ENCODE measurements at places on chromosomes 12 and 14.

GRCh38 chr14:80047761-80048160 lies 163.5 kb downstream of the DIO2 start:
- DNase-seq: no peak

DNA sequence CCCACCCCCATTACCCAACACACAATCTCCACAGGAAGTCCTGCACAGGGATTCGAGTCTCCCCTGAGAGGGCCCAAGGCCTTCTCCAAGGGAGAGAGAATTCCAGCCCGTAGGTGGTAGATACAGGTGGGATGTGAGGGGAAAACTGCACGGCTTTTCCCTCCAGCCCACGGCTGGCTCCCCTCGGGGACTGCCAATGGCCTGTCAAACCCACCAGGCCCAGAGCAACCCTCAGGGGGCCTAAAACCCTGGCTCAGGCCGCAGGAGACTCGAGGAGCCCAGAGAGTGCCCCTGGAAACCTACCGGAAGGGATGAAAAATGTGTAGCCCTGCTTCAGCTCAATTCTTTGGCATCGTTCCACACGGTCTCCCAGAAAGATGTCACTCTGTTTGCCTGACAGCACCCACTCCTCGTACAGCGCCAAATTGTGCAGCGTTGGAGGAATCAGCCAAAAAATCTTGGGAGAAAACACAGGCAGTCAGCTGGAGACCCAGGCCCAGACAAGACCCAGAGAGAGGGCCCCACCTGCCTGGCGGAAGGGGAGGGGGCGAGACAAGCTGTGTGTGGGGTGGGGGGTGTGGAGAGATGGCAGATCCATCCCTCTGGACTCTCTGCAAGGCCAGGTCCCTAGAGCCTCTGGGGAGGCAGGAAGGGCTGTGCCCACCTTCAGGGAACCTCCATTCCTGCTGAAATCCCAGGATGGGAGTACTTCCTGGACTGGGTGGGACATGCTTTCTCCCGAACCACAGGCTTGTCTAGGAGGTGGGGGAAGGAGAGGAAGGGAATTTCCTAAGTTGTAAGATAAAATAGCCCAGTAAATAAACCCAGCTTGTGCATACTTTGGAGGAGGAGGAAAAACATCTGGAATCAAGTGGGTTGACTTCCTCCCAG lies 48.1 kb downstream of the KDM2B start:
- DNase-seq: no peak

DNA sequence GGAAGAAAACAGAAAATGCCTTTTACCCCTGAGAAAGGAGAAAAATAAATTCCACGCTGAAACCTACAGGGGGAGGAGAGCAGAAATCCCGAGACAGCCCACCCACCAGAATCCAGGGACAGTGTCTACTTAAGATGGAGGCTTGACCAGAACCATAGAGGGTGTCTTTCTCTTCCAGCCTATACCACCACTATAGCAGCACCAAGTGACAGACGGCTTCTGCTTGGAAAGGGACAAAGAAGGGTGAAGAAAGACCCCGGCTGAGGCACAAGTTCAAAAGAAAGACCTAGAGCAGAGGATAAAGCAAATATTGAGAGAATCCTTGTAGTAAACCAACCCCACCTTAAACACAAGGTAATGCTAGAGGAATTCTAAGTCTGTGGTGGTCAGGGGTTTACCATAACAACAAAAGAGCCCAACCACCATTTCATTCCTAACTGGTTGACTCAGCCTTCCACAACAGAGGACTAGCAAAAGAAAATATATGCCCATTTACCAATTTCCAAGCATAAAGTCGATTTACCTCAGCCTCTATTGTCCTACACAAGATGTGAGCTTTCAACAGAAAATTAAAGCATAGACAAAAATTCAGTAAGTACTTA lies 105.3 kb upstream of the FOXG1 start:
- no peak for DNase-seq

- no peak for DNase-seq
Measured at GRCh38 chr12:22709292-22709691, 84.3 kb downstream of the ETNK1 start.

GRCh38 chr12:108589028-108589839 lies 8.7 kb downstream of the TMEM119 start:
- no peak for DNase-seq

GRCh38 chr14:94029265-94029664 lies 3.1 kb downstream of the OTUB2 start:
- DNase-seq: no peak

DNA sequence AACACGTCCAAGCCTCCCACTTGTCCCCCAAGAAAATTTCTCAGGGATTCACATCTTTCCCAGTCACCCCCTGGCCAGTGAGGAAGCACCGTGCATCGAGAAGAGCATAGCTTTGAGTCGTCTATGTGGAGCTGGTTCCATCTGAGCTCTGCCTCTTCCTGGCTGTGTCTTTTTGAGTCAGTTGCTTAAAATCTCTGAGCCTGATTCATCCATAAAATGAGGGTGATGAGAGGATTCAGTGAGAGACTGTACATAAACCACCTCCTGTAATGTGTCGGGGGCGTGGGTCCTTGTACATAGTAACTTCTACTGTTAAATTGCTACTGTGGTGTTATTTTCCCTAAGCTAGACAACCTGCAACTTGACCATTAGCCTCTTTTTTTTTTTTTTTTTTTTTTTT lies 13.8 kb downstream of the CD9 start:
- DNase-seq: no peak

DNA sequence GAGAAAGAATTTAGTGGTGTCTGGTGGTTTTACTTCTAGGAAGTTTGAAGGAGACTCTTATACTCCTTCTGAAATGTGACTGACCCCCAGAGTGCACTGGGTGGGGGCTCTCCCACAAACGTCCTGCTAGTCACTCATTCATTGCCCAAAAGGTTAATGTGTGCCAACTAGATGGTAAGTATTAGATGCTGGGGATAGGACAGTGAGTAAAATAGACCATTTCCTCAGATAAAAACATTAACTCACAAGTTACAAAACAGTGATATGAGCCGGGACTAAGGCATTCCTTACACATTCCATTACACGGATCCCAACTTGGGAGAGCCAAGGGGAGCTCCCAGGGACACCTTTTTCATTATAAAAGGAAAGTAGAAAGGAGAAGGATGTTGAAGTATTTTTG lies 185.1 kb downstream of the ATXN7L3B start:
- no peak for DNase-seq

GRCh38 chr12:104609445-104609844 lies 152.7 kb downstream of the CHST11 start:
- no peak for DNase-seq

- DNase-seq: no peak
Measured at GRCh38 chr12:83827860-83828259, 1084.7 kb downstream of the SLC6A15 start.

DNA sequence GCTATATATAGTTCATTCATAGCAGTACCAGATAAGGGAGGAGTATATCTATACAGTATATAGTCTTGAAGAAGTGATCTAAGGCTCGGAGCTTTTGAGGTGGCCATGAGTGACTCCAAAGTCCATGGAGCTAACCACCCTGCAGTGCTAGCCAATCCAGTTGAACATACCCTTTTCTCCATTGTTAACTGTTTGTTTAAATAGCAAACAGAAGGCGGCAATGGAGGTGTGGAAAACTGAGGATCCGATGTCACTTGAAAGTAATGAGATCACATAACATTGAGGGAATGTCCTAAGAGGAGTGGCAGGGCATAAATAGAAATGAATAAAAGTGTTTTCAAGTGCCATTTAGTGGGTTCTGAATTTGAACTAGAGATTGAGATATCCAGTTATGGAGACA lies 12.4 kb upstream of the SNAPC1 start:
- no peak for DNase-seq

GRCh38 chr14:84080944-84081343 lies 1449.0 kb upstream of the FLRT2 start:
- DNase-seq: no peak

DNA sequence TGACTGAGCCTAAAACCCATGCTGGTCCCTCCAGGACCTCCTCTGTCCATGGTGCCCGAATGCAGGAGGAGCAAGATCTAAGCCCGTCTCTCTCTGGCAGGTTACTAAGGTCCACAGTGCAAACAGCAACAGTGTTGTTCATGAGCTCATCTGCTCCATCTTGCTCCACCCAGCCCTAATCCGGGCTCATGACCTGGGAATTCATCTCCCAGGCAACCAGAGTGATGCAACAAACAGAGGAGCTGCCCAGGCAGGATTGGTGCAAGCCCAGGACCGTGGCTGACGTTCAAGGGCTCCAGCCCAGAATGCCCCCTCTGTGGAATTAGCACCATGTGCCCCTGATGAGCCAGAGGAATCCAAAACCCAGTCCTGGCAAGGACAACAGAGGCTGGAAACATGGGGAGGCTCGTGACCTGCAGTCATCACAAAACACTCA lies 29.9 kb downstream of the HSPB8 start:
- DNase-seq: no peak
